Stimulated activated memory B cell treated with anti-CD40 and anti-IgM and Interleukin-4, amounts not matched to agents 10 μg/mL and 1 μg/mL and 100 μg/mL, for 72 hours (primary cell): ENCODE measurements at places on chromosomes 2 and 18.
A peak's percentile ranks its signal among the peaks of the same experiment; 100 is the strongest.

DNA sequence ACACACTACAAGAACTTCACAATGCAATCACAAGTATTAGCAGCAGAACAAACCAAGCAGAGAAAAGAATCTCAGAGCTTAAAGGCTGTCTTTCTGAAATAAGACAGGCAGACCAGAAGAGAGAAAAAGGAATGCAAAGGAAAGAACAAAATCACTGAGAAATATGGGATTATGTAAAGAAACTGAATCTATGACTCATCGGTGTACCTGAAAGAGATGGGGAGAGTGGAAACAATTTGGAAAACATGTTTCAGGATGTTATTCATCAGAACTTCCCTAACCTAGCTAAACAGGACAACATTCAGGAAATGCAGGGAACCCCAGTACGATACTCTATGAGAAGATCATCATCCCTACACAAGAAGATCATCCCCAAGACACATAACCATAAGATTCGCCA, 499.0 kb upstream of the CHAC2 start:
- H3K36me3 ChIP-seq = no peaks in the 10 kb centered on the region
- no peaks in the 10 kb centered on the region for H3K27me3 ChIP-seq
- no peaks in the 10 kb centered on the region for H3K4me1 ChIP-seq
- H3K4me3 ChIP-seq = no peak overlapping the region

DNA sequence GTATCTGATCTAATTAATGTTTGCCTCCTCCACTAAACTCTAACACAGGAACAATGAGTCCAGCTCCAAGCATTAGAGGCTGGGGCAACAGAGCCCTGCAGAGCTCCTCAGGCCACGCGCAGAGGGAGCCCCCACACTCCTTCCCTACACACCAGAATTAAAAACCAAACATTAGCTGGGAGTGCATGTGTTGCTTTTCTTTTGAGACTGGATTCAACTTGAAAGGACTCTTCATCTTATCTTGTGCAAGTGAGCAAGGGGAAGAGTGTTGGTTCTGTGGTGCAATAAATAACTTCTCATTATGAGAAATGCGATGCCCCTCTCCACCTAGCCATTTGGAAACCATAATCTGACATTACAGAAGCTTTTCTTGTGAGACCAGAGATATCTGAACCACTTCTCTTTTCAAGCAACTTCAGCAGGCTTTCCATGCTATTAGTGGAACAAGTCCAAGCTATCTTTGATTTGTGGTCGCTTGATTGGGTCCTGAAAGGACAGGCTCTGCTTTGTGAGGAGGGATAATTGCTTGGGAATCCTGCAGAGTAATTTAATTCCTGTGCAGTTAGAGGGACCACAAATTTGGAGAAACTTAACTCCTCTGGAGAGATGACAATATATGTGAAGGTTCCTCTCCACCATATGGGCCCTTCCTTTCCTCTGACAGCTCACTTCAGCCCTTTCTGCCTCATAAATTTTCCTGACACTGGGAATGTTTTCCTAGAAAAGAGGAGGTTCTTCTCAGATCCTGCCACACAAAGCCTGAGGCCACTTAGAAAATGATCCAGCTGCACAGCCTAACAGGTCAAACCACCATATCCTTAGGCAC, 112.5 kb downstream of the ATL2 start:
- no peak overlapping the region for H3K4me3 ChIP-seq
- no peak for ATAC-seq
- H3K4me1 ChIP-seq = peaks cover 20% of the 10 kb centered on the region

DNA sequence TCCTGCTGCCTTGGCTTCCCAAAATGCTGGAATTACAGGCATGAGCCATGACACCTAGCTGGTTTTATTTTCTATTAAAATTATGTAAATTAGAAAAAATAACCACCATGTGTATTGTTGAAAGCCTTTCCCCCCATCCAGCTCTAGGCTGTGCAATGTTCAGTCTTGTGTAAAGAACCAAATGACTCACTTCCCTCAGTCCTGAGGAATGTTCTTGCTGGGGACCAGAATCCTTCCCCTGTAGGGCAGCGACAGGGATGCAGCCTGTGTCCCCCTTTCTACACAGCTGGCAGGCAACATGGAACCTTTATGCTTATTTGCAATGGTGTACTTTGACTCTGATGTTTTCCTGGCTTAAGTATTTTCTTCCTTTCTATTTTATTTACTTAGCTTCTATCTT, 29.4 kb downstream of the AOX1 start:
- no peak for ATAC-seq
- H3K4me1 ChIP-seq = peaks cover 6% of the 10 kb centered on the region
- no peak overlapping the region for H3K27ac ChIP-seq
- H3K36me3 ChIP-seq = no peaks in the 10 kb centered on the region
- no peak overlapping the region for H3K4me3 ChIP-seq

DNA sequence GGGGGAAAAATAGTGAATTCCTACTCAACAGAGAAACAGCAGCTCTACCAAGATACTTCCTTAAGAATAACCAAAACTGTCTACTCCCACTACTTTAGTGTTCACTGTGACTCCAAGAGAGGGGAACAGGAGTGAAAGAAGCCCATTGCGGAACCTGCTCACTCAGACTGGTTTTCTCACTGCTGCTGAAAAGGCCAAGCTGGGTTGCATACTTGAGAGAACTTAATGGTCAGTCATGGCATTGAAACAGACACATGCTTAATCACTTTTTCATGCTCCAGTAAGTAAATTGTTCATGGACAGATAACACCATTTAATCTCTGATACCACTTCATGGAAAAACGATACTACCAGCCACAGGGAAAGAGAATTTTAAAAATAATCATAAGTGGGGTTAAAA, 35.7 kb upstream of the SLC8A1 start:
- no peak overlapping the region for H3K4me3 ChIP-seq
- no peak for ATAC-seq
- H3K27me3 ChIP-seq = no peaks in the 10 kb centered on the region
- no peaks in the 10 kb centered on the region for H3K36me3 ChIP-seq
- H3K4me1 ChIP-seq = peaks cover 7% of the 10 kb centered on the region

- no peak for ATAC-seq
- H3K36me3 ChIP-seq = peaks cover 7% of the 10 kb centered on the region
- H3K4me3 ChIP-seq = no peak overlapping the region
- peaks cover 27% of the 10 kb centered on the region for H3K4me1 ChIP-seq
Measured at GRCh38 chr2:85613717-85614515, 2.0 kb upstream of the C2orf68 start.

DNA sequence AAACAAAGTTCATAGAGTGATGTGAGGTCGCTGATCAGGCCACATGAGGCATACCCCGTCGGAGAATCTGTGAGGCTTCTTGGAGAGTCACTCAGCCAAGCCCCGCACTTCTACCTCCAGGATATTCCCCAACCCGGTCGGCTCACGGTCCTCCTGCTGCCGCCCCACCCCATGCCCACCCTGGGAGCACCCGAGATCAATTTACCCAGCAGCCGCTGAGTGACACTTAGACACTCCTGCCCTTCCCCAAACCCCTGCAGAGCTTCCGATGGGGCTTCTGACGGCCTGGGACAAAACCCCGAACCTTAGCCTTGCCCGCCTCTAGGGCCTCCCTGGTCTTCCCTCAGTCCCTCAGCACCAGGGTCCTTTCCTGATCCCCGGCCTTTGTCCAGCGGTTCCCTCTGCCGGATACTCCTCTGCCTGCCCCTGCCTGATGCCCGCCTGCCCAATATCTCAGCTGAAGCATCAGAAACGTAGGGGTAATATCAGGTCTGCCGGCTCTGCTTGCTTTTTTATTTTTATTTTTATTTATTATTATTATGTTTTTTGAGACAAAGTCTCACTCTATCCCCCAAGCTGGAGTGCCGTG, 18.9 kb upstream of the OTOS start:
- peaks cover 12% of the 10 kb centered on the region for H3K27me3 ChIP-seq
- ATAC-seq = no peak
- H3K27ac ChIP-seq = no peak overlapping the region

- H3K4me3 ChIP-seq = no peak overlapping the region
- H3K27ac ChIP-seq = no peak overlapping the region
- H3K27me3 ChIP-seq = peaks cover 45% of the 10 kb centered on the region
- ATAC-seq = no peak
Measured at GRCh38 chr2:150485871-150486538, 1.5 kb downstream of the RND3 start.

DNA sequence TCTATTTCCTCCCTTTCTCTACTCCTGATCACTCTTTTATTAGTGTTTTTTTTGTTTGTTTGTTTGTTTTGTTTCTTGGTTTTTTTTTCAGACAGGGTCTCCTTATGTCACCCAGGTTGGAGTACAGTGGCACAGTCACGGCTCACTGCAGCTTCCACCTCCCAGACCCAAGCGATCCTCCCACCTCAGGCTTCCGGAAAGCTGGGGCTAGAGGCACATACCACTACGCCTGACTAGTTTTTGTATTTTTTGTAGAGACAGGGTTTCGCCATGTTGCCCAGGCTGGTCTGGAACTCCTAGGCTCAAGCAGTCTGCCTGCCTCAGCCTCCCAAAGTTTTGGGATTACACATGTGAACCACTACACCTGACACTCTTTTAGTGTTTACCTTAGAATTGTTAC, 122.3 kb downstream of the ATL2 start:
- H3K4me1 ChIP-seq = no peaks in the 10 kb centered on the region
- no peak overlapping the region for H3K27ac ChIP-seq
- H3K27me3 ChIP-seq = peaks cover 15% of the 10 kb centered on the region
- H3K36me3 ChIP-seq = no peaks in the 10 kb centered on the region
- H3K4me3 ChIP-seq = no peak overlapping the region

DNA sequence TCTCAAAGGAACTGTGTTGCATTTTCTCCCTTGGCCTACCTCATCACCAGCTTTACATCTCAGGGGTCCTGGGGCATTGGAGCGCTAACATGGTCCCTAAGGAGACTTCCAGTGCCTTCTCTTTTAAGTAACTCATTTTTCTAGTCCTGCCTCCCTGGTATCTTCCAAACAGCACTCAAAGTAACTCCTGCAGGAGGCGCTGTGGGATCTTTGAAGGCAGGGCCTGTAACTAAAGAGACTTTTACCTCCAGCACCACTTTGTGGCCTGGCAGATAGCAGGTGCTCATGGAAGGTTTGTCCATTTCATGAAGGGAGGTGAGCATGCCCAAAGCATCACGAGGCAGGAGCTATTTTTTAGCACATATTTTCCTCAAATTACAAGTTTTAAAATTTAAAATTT, 411.0 kb upstream of the GYPC start:
- H3K4me1 ChIP-seq = no peaks in the 10 kb centered on the region
- H3K36me3 ChIP-seq = no peaks in the 10 kb centered on the region
- H3K4me3 ChIP-seq = no peak overlapping the region

- no peak overlapping the region for H3K4me3 ChIP-seq
- H3K36me3 ChIP-seq = peaks cover 38% of the 10 kb centered on the region
- H3K27ac ChIP-seq = no peak overlapping the region
Measured at GRCh38 chr18:24121625-24122024, 17.2 kb upstream of the CABYR start.

- H3K36me3 ChIP-seq = peaks cover 4% of the 10 kb centered on the region
- no peaks in the 10 kb centered on the region for H3K27me3 ChIP-seq
- peak overlapping the region; percentile 96 for H3K4me3 ChIP-seq
Measured at GRCh38 chr2:28895189-28895893, 874 bp downstream of the WDR43 start.

GRCh38 chr2:221166292-221166691, 405.8 kb downstream of the EPHA4 start:
- H3K4me1 ChIP-seq = peaks cover 7% of the 10 kb centered on the region
- H3K27me3 ChIP-seq = peaks cover 8% of the 10 kb centered on the region
- no peak for ATAC-seq
- H3K4me3 ChIP-seq = no peak overlapping the region
- no peak overlapping the region for H3K27ac ChIP-seq
- no peaks in the 10 kb centered on the region for H3K36me3 ChIP-seq

DNA sequence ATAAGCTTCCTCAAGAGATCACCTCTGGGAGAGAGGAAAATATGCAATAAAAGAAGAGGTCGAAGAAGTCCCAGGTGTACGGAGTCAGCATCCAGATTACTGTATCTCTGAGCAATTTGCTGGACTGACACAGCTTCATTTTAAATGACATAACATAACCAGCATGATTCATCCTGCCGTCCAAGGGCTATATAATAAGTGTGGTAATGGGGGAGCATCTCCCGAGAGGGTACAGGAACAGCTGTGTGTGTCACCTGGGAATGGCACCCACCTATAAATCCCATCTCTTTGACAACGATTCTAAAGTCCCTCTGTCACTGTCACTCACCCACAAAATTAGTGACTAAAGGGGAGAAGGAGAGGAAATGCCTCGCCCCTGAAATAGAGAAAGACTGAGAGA, 19.3 kb upstream of the FZD7 start:
- no peak for ATAC-seq
- no peaks in the 10 kb centered on the region for H3K4me1 ChIP-seq
- H3K36me3 ChIP-seq = no peaks in the 10 kb centered on the region

- no peaks in the 10 kb centered on the region for H3K4me1 ChIP-seq
- H3K27ac ChIP-seq = no peak overlapping the region
- no peaks in the 10 kb centered on the region for H3K27me3 ChIP-seq
- no peak for ATAC-seq
- no peak overlapping the region for H3K4me3 ChIP-seq
- peaks cover 64% of the 10 kb centered on the region for H3K36me3 ChIP-seq
Measured at GRCh38 chr2:190280565-190281350, 38.9 kb downstream of the HIBCH start.

- H3K4me1 ChIP-seq = peaks cover 47% of the 10 kb centered on the region
- peak overlapping the region; percentile 42 for H3K4me3 ChIP-seq
- H3K27ac ChIP-seq = peak overlapping the region; percentile 72
- no peaks in the 10 kb centered on the region for H3K27me3 ChIP-seq
- peak; percentile 89 for ATAC-seq
- H3K36me3 ChIP-seq = peaks cover 42% of the 10 kb centered on the region
Measured at GRCh38 chr18:69978732-69979715, 31.4 kb upstream of the CD226 start.

DNA sequence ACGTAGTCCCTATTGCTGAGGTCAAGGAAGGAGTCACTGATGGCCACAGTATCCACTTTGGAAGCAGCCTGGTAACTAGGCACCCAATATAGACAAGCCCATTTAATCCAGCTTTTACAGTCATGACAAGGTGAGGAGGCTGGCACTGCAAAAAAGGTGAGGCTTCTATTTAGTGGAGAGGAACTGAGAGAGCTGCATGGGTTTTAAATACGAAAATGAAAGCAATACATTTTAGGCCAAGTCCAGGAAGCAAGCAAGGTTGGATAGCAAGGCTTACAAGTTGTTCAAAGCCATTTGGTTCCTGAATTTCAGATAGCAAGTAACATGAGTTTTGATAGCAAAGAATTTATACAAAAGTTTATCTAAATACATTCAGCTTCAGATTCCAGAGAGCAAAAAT, 80.4 kb downstream of the SGPP2 start:
- no peak overlapping the region for H3K4me3 ChIP-seq
- ATAC-seq = peak; percentile 76
- H3K36me3 ChIP-seq = peaks cover 30% of the 10 kb centered on the region
- no peak overlapping the region for H3K27ac ChIP-seq
- no peaks in the 10 kb centered on the region for H3K27me3 ChIP-seq
